ENCODE measurements at places on chromosomes 11 and 22.

DNA sequence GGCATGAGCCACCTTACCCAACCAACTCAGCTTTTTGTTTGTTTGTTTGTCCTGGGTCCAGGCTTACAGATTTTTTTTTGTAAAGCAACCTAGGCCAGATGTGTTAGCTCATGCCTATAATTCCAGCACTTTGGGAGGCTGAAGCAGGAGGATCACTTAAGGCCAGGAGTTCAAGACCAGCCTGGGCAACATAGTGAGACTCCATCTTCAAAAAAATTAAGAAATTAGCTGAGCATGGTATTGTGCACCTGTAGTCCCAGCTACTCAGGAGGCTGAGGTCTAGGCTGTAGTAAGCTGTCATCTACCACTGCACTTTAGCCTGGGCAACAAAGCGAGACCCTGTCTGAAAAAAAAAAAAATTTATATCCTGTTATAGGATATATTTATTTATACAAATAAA is 28.7 kb upstream of the GRK2 start:
- no peak for DNase-seq

DNA sequence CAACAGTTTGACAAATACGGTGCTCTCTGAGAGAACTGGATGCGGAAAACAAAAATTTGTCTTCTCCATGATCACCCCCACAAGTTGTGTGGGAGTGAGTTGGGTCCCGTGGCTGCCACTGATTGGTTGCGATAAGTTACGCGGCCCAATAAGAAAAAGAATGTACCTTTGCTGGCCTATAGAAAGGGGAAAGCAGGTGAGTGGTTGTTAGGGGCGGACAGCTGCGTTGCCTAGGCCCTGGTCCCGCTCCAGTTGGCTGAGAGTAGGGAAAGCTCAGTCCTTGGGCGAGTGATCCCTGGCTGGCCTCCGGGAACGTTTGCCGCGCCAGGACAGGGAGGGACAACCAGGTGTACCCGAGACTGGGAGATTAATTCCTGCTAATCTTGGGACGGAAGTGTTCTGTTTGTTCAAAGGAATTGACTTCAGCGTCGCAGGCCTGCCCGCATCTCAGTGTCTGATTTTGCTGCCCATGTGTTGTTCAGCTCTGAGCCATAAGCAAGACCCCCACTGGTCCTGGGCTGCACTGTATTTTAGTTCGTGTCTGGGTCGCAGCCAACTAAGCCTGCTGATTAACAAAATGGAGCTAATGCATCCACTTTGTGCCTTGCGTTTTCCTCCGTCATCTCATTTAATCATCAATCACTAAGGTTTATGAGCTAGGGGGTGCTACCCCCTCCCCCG is 773 bp upstream of the SYVN1 start:
- DNase-seq: peak; percentile 80

DNA sequence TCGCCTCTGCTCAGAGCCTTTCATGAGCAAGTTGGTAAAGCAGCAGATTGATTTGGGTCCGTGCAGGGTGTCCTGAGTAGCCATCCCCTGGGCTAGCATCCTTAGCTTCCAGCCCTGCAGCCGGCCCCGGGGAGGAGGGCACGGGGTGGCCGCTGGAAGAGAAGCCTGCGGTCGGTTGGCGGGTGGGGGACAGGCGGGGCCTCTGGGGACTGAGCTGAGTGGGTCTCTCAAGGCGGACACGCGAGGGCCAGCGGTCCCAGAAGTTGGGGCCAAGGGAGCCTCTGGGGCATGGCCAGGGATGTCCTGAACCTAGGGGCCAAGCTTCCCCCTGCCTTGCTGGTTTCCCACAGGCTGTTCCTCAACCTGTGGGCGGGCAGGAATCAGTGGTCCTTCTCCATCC is 143.0 kb downstream of the TBC1D22A start:
- DNase-seq: no peak

GRCh38 chr22:38754751-38755154 is 1.0 kb downstream of the SUN2 start:
- no peak for DNase-seq

- DNase-seq: no peak
Observed at GRCh38 chr11:112685111-112685510, 276.1 kb upstream of the NCAM1 start.

DNA sequence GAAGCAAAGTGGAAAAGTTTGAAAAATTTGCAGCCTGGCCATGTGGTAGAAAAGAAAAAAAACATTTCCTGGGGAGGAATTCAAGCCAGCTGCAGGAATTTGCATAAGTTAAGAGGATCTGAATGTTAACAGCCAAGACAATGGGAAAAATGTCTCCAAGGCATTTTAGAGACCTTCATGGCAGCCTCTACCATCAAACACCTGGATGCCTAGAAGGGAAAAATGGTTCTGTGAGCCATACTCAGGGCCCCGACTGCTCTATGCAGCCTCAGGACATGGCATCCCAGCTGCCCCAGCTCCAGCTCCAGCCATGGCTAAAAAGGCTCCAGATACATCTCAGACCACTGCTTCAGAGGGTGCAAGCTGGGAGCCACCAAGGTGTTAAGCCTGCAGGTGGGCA is 149.1 kb upstream of the SOX6 start:
- no peak for DNase-seq

DNA sequence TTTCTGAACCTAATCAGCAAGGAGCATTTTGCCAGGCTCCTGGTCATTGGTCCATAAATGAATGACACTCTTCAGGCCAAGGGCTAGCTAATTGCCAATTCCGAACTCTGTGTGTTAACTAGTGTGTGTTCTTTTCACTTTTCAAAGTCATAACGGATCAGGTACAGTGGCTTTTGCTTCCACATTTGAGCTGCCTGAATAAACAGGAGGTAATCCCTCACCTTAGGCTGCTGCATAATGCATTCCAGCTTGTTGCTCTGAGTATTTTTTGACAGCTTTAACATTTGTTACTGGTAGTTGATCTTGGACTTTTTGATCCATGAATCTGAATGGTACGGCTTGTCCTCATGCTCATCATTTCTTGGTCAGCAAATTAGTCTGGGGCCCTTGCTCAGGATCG is 485.1 kb downstream of the CNTN5 start:
- no peak for DNase-seq

DNA sequence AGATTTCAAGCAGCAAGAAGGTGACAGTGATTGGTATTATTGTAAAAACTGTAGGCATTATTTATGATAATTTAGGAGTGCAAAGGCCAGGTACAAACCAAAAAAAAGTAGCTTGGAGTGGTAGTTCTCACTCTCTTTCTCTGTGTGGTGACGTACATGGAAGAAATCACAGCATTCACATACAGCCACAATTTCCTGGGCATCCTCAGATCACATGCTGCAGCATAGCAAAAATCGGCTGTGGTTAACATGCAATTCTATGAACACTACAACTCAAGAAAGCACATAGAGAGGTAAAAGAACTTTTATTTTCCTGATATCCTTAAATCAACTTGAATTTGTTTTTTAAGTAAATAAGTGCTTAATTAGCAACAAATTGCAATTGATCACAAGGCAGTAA is 875.8 kb downstream of the DLG2 start:
- no peak for DNase-seq

DNA sequence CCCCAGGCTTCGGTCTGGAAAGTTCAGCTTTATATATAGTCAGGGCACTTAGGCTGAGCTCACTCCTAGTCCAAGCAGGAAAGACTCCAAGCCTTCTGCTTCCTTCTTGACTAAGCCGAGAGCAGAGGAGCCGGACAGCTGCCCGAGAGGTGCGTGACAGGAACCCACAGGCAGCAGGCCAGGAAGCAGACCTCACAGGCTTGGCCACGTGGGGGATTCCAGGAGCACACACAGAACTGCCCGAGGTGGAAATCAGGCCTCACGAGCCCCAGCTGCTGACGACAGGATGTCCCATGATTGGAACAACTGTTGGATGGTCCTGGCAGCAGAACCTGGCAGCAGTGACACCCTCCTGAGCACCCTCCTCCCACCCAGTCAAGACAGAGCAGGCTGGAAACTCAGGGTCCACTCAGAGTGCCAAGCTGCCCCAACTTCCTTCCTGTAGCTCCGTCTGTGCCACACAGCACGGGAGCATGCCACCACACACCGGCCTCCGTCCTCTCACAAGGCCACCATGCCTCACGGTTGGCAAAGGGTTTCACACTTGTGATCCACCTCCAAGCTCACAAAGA is 5.4 kb downstream of the PLA2G6 start:
- DNase-seq: no peak

- DNase-seq: no peak
Observed at GRCh38 chr11:48044577-48044976, 64.2 kb downstream of the PTPRJ start.

GRCh38 chr22:49954991-49955580 is 5.5 kb upstream of the PIM3 start:
- DNase-seq: no peak

- no peak for DNase-seq
Observed at GRCh38 chr11:129699711-129700304, 115.8 kb upstream of the TMEM45B start.

GRCh38 chr22:29141078-29141688 is 64.5 kb upstream of the EMID1 start:
- no peak for DNase-seq

DNA sequence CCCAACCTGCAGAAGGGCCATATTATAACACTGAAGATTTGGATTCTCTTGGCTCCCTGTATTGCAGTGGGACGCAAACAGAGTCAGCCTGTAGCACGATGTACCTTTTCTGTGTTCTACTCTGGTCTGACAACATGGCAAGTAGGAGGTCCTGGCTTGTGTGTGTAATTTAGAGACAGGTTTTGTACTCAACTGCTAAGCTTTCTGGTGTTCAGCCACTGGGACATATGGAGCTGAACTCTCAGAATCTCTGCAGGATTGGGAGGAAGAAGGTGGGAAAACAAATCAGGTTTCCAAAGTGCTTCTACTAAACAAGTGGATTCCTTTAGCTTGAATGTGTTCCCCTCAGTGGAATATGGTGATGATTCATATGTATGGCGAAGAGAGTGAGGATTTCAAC is 192.5 kb upstream of the MTMR2 start:
- no peak for DNase-seq

DNA sequence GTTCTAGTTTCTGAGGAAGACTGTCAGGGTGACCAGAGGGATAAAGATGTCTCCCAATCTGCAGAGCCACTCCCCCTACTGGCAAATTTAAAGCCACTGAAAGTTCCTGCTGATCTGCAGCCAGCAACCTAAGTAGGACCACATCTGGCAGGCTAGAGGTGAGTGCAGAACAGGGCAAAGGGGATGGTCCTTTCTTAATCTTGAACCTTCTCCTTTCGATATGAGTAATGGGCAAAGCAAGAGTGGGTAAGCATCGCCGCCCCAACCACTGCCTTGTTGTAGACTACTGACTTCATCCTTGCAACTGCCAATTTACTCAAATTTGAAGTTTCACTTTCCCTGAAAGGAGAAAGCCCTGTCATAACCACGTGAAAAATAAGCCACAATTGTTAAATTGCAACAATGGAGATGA is 30.7 kb downstream of the SCUBE2 start:
- no peak for DNase-seq

DNA sequence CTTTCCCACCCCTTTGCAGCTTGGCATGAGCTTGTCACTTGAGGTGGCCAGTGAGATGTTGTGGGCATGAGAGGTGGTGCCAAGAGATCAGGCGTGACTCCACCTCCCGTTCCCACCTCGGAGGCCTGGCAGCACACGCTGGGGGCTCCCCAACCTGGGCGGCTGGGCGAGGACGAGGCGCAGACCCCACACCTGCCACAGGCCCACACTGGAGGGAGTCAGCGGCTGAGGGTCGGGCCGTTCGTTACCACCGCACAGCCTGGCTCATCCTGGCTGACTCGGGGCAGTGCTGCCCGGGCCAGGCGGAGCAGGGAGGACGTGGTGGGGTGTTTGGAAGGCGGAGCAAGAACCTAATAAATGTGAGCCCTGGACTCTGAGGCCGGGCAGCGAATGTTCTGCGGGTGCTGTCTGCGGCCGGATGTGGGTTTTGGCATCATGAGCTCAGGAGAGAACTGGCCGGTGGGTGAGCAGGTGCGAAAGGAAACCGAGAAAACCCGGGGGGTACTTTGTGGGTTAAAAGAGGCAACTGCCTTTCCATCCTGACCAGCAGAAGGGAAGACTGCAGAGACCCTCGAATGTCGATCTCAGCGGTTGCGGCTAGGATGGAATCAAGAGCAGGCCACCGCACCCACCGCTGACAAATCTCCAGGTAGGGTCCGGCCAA is 10.2 kb upstream of the IFITM3 start:
- no peak for DNase-seq

DNA sequence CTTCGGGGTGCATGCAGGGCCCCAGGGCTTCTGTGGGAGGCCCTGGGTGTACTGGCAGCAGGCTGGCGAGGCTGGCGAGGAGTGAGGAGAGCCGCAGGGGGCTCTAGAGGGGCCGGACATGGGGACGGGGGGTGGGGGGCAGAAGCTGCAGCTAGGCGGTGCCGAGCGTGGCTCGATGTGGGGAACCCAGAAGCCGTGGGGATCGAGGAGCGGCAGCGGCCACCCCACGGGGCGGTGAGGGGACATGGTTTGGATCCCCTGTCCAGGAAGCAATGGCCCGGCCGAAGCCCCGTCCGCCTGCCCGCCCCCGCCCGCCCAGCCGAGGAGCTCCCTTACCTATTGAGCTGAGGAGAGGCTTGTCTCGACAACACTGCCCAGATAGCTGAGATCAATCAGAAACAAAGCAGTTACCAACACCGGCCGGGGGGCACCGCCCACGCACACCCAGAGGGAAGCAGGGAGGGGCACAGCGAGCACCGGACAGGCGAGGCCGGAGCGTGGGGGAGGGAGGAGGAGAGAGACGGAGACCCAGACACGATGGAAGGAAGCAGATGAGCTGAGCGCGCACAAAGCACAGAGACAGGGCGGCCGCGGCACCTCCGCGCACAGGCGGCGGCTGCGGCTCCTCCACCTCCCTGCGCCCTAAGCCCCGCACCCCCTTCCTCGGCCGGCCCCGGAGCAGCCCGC is 38.7 kb downstream of the IGSF9B start:
- no peak for DNase-seq

GRCh38 chr22:37739611-37740049 is 42.8 kb downstream of the TRIOBP start:
- DNase-seq: no peak

DNA sequence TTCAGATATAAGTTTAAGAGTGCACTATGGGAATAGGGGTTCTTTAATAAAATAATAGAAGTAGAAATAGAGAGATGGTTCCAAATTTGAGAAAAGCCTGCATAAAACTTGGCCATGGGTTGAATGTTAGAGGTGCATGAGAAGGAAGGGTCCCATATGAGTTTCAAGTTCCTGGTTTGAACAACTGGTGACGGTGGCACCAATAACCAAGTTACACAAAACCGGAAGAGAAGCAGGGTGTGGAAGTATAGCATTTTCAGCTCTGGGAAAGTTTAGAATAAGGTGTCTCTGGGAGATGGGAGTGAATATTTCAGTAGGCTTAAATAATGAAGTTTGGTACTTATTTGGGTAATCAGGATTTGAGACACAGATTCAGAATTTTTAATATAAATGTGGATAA is 2.4 kb downstream of the CASP1 start:
- DNase-seq: no peak

Measured in T-helper 22 cell (primary cell).